Large intestine (tissue), 12 donors: ENCODE measurements at places on chromosomes 16 and 17. TPM values are rescaled to one million over a fixed set of nuclear protein-coding genes. Genes with fewer than 3 reads are reported as not detected.

DNA sequence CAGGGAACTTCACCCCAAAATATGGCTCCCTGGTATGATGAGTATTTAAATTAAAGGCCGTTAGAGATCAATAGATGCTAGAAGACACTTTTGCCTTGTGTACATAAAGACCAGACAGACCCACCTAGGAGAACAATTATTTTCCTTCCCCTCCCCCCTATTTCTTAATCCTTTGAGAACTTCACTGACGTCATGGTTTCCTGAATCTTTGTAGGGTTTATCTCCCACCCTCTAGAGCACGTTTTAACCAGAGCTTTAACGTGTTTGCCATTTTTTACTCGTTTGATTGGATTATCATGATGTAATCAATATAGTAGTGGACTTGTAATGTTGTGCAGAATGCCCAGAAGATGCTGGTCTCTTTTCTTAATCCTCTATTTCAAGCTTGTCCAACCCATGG lies 22.9 kb upstream of the XYLT2 start:
- no peak for DNase-seq

DNA sequence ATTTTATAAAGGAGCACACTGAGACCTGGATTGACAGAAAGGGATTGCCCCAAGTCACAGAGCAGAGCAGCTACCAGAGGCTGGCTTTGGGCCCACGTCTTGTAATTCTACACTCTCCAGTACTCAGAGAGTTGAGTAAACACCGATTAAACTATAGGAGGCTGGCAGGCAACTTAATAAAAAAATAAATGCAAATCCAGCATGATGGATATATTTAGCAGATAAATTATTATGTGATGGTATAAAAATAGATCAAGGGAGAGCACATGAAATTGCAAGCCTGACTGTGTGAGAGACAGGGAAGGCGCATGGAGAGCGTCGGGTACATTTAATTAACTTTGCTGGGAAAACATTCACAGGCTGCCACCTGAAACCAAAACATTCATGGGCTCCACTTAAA lies 87.7 kb upstream of the CCL2 start:
- no peak for DNase-seq

GRCh38 chr16:30644334-30644830 lies 6.4 kb upstream of the PRR14 start:
- DNase-seq: no peak

GRCh38 chr17:12028611-12029010 lies 7.9 kb downstream of the MAP2K4 start:
- no peak for DNase-seq

- DNase-seq: peak; percentile 76
Measured at GRCh38 chr16:85384833-85385462, 228.2 kb upstream of the GSE1 start.

DNA sequence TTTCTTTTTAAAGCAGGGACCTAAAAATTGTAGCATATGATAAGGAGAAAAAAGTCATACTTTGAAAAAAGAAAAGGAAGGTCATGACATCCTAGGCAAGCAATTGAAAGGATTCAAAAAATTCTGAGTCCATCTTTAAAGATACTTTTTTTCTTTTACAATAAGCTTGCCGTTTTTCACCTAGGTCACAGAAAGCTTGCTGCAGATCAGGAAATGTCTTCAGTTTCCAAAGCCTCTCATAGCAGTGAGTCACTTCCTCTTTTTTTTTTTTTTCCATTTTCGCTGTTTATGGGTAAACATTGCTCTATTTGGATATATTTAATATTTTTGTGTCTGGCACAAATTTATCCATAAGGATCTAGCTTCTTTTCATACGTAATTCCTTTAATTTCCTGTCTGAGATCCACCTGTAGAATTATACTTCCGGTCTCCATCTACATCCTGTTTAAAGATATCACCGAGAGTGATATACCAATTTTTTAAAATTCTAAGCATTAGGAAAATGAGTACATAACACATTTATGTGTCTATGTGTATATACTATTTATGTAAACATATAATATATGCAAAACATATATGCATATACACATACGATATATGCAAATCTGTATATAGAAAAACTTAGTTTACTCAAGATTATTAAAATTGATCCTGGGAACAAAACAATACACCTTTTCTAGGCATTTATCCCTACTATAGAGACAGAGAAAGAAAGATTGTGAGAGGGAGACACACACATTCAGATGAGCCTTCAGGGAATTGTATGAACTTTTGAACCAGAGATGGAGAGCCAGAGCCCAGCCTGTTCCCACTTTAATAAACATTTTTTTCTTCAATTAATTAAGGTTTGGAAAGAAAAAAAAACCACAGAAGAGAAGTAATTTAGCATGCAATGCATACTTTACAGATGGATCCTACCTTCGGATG lies 134.4 kb downstream of the SKAP1 start:
- no peak for DNase-seq

The RNF43 gene
- polyA plus RNA-seq: 29.9 TPM

The MAP2K4 gene
- 29.0 TPM for polyA plus RNA-seq

GRCh38 chr16:87695534-87695933 lies 70.3 kb downstream of the KLHDC4 start:
- no peak for DNase-seq

- no peak for DNase-seq
Measured at GRCh38 chr16:77965346-77965745, 57.0 kb upstream of the CLEC3A start.

GRCh38 chr16:25580041-25580440 lies 111.7 kb upstream of the HS3ST4 start:
- no peak for DNase-seq
